ENCODE measurements at places on chromosomes 11 and 22. TPM values are rescaled to one million over a fixed set of nuclear protein-coding genes. Genes with fewer than 3 reads are reported as not detected.

The SLC22A6 gene
- polyA plus RNA-seq = 2.0 TPM

The TSSK2 gene
- not detected for polyA plus RNA-seq

The GRM5 gene
- polyA plus RNA-seq = 1.1 TPM

The CRYBB2 gene
- polyA plus RNA-seq = not detected

The APOA4 gene
- polyA plus RNA-seq = not detected

The MPPED1 gene
- polyA plus RNA-seq = 12.8 TPM

The WEE1 gene
- polyA plus RNA-seq = 21.2 TPM

The C11orf86 gene
- not detected for polyA plus RNA-seq

The MS4A15 gene
- polyA plus RNA-seq = not detected

The RAG1 gene
- not detected for polyA plus RNA-seq

The SLC37A2 gene
- 2.0 TPM for polyA plus RNA-seq

The GLYAT gene
- polyA plus RNA-seq = not detected

The ELMOD1 gene
- polyA plus RNA-seq = 5.8 TPM

The MRGPRX3 gene
- not detected for polyA plus RNA-seq

The OR51B4 gene
- polyA plus RNA-seq = not detected

The CRYBB3 gene
- not detected for polyA plus RNA-seq

The DGAT2 gene
- 21.5 TPM for polyA plus RNA-seq

The IGSF22 gene
- not detected for polyA plus RNA-seq

The CCDC89 gene
- 2.3 TPM for polyA plus RNA-seq

The SPON1 gene
- 12.3 TPM for polyA plus RNA-seq

The GAL gene
- polyA plus RNA-seq = 0.44 TPM

The PAAF1 gene
- polyA plus RNA-seq = 56.6 TPM

The TECTA gene
- 1.1 TPM for polyA plus RNA-seq

The SYCE3 gene
- polyA plus RNA-seq = 2.9 TPM

The DAGLA gene
- 13.4 TPM for polyA plus RNA-seq

The NXPE1 gene
- polyA plus RNA-seq = not detected

The XRRA1 gene
- 12.7 TPM for polyA plus RNA-seq

The TIGD3 gene
- 7.1 TPM for polyA plus RNA-seq

The SAC3D1 gene
- 44.9 TPM for polyA plus RNA-seq

The ABTB2 gene
- 7.0 TPM for polyA plus RNA-seq

The PRG3 gene
- polyA plus RNA-seq = not detected

The ELFN2 gene
- polyA plus RNA-seq = 3.7 TPM

The PKP3 gene
- 0.32 TPM for polyA plus RNA-seq

The MICALL1 gene
- 16.2 TPM for polyA plus RNA-seq

The POU2AF1 gene
- 0.49 TPM for polyA plus RNA-seq

The PTGDR2 gene
- polyA plus RNA-seq = 1.3 TPM

The MRPL49 gene
- 101 TPM for polyA plus RNA-seq

The CLP1 gene
- polyA plus RNA-seq = 6.4 TPM

The PTPN5 gene
- 10.8 TPM for polyA plus RNA-seq

The MOGAT2 gene
- not detected for polyA plus RNA-seq

The CALCA gene
- not detected for polyA plus RNA-seq

All from brain (organoid and tissue), 16 donors.